Upper lobe of left lung (tissue), 6 donors: ENCODE measurements at places on chromosomes 12 and 14. TPM values are rescaled to one million over a fixed set of nuclear protein-coding genes. Genes with fewer than 3 reads are reported as not detected.

The FERMT2 gene
- total RNA-seq: 102 TPM

The SCNN1A gene
- 320 TPM for total RNA-seq

The KRT71 gene
- total RNA-seq: not detected

The SPTB gene
- 3.0 TPM for total RNA-seq

The APOF gene
- not detected for total RNA-seq

The KRT72 gene
- 0.11 TPM for total RNA-seq

The SPX gene
- total RNA-seq: not detected

The ZNF891 gene
- total RNA-seq: 4.7 TPM

- no peak for DNase-seq
- H3K27ac ChIP-seq: no peak overlapping the region
- no peak overlapping the region for H3K4me3 ChIP-seq
- H3K4me1 ChIP-seq: peaks cover 16% of the 10 kb centered on the region
- no peaks in the 10 kb centered on the region for H3K27me3 ChIP-seq
Observed at GRCh38 chr12:69497308-69498026, 27.3 kb downstream of the FRS2 start.

GRCh38 chr14:25588751-25589150 is 538.8 kb upstream of the STXBP6 start:
- H3K36me3 ChIP-seq: no peaks in the 10 kb centered on the region
- no peak for DNase-seq
- H3K27me3 ChIP-seq: no peaks in the 10 kb centered on the region
- H3K4me3 ChIP-seq: no peak overlapping the region

DNA sequence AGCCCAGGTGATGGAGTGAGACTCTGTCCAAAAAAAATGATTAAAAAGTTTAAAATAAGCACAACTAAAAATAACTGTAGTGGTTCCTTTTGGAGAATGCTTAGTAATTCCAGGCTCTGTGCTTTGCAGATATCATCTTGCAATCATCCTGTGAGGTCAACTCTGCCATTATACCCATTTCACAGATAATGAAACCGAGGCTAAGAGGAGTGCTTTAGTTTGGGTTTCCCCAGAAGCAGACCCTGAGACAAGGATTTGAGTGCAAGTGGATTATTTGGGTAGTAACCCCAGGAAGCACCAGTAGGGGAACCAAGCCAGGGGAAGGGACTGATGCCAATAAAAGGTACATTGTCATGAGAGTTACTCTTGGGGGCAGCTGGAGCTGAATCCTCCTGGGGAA is 44.7 kb downstream of the RIN3 start:
- DNase-seq: no peak
- no peak overlapping the region for H3K27ac ChIP-seq
- no peaks in the 10 kb centered on the region for H3K27me3 ChIP-seq
- H3K4me3 ChIP-seq: no peak overlapping the region
- H3K4me1 ChIP-seq: peaks cover 8% of the 10 kb centered on the region

DNA sequence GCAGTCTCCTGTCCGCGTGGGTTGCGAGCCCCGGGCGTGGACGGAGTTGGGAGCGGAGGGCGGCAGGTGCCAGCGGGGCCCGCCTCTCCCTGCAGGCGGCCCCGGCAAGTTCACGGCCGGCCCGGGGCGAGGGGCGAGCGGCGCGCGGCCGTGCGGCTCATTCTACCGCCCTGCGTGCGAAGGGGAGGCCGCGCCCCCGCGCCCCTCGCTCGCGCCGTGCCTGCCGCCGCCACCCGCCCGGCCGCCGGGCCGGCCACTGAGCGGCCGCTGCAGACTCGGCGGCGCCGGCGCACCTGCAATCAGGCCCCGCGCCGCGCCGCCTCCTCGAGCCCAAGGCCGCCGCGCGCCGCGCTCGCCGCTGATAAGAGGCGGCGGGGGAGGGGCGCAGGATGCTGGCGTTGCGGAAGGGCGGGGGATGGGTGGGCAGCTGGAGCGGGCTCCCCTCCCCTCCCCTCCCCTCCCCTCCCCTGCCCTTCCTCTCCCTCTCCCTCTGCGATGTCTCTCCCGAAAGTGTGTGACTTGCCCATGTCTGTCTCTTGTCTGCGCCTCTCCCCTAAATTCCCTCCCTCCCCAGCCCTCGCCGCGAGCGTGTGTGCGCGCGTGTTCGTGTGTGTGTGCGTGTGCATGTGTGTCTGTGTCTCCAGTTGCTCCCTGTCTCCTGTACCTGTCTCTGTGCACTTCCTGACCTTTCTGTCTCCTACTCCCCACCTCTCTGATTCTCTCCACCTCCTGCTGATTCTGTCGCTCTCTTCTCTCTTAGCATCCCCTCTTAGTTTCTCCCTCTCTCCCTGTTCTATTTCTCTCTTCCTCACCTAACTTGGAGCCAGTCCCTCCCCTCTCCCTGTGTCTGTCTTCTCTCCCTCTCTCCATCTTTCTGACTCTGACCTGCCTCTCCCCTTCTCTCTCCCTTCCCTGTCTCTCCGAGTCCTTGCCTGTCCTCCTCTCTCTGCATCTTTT is 768.1 kb upstream of the TBX3 start:
- no peaks in the 10 kb centered on the region for H3K36me3 ChIP-seq
- H3K27me3 ChIP-seq: no peaks in the 10 kb centered on the region
- H3K4me1 ChIP-seq: peaks cover 15% of the 10 kb centered on the region
- H3K4me3 ChIP-seq: peak overlapping the region; percentile 38

- DNase-seq: no peak
- no peaks in the 10 kb centered on the region for H3K36me3 ChIP-seq
- no peaks in the 10 kb centered on the region for H3K4me1 ChIP-seq
Observed at GRCh38 chr12:19199332-19199731, 69.8 kb downstream of the PLEKHA5 start.

DNA sequence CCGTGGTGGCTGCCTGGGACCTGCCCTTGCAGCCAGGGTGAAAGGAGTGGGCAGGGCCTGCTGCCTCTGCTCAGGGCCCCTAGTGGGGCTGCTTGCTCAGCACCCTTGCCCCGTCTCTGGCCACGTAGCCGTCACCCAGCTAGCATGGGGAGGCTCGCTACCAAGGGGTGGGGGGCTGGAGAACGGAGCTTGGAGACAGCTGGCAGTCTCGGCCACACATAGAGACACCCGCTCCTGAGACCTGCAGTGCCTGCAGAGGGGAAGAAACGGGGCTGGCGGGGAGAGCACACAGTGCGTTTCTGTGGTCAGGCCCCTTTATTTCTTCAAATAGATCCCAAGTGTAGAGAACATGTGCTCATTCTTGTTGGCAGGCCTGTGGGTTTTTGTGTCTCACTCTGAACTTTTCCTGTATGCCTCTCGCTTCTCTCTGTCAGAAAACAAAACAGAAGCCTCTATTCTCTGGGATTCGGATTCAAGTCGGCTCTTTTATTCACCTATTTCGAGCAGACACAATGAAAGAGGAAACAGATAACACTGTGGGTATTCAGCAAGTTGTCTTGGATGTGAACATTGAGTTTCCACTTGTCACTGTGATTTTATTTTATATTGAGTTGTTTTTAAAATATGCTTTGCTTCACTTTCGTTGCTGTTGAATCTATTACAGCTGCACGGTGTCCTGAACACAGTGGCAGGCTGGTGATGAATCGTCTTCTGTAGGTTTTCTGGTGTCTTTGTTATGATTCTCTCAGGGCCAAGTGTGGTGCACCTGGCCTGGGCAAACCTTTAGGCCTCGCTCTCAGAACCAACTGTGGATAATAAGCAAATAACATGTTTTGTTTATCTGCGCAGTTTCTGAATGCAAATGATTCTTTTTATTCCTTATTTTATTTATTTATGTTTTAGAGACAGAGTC is 26.5 kb downstream of the PACS2 start:
- no peak overlapping the region for H3K4me3 ChIP-seq
- no peaks in the 10 kb centered on the region for H3K27me3 ChIP-seq
- no peaks in the 10 kb centered on the region for H3K36me3 ChIP-seq
- peaks cover 13% of the 10 kb centered on the region for H3K4me1 ChIP-seq
- H3K27ac ChIP-seq: no peak overlapping the region

DNA sequence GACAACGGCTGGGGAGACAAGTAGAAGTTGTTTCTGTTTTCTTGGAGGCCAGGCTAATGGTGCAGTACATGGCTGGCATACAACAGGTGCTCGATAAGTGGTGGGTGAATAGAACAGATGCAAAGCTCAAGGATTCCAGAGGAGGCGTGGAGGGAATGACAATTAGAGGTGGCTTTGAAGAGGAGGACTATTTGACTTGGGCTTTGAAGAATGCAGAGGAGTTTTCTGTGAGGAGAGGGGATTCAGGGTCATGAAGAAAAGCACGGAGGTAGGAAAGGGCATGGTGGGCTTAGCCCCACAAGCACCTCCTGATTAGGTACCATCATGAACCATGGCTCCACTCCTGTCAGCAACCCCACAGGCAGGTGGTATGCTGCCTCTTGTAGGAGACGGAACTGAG is 142.3 kb downstream of the RBM19 start:
- peaks cover 10% of the 10 kb centered on the region for H3K36me3 ChIP-seq
- no peak for DNase-seq
- no peaks in the 10 kb centered on the region for H3K27me3 ChIP-seq
- H3K27ac ChIP-seq: no peak overlapping the region
- no peaks in the 10 kb centered on the region for H3K4me1 ChIP-seq

- H3K4me1 ChIP-seq: no peaks in the 10 kb centered on the region
- no peak overlapping the region for H3K4me3 ChIP-seq
- H3K36me3 ChIP-seq: no peaks in the 10 kb centered on the region
- no peak overlapping the region for H3K27ac ChIP-seq
- H3K27me3 ChIP-seq: no peaks in the 10 kb centered on the region
- DNase-seq: no peak
Observed at GRCh38 chr14:59755409-59756135, 115.0 kb downstream of the RTN1 start.

GRCh38 chr12:57984629-57985151 is 43.3 kb downstream of the ATP23 start:
- no peak overlapping the region for H3K4me3 ChIP-seq
- no peaks in the 10 kb centered on the region for H3K27me3 ChIP-seq
- no peaks in the 10 kb centered on the region for H3K4me1 ChIP-seq
- peak; percentile 26 for DNase-seq

- H3K27ac ChIP-seq: no peak overlapping the region
- DNase-seq: no peak
- no peaks in the 10 kb centered on the region for H3K27me3 ChIP-seq
- no peaks in the 10 kb centered on the region for H3K36me3 ChIP-seq
- no peak overlapping the region for H3K4me3 ChIP-seq
Observed at GRCh38 chr14:56379956-56380355, 199.6 kb upstream of the TMEM260 start.

DNA sequence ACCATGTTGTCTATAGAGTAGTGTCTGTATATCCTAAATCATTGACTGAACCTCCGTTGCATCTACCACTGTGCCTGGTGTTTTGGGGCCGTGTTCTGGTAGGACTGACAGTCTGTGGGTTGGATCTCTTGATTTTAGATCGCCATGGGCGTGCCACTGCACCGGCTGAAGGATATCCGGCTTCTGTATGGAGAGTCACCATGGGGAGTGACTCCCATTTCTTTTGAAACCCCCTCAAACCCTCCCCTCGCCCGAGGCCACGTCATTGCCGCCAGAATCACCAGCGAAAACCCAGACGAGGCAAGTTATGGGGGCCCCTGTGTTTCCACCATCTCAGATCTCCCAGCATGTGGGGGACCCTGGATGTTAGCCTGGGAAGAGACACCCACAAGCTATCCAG is 69.1 kb downstream of the ACACB start:
- no peak overlapping the region for H3K4me3 ChIP-seq
- H3K36me3 ChIP-seq: peaks cover 13% of the 10 kb centered on the region
- H3K27me3 ChIP-seq: no peaks in the 10 kb centered on the region
- H3K4me1 ChIP-seq: no peaks in the 10 kb centered on the region
- DNase-seq: no peak

- no peaks in the 10 kb centered on the region for H3K4me1 ChIP-seq
- no peaks in the 10 kb centered on the region for H3K36me3 ChIP-seq
- no peak overlapping the region for H3K4me3 ChIP-seq
- H3K27me3 ChIP-seq: no peaks in the 10 kb centered on the region
Observed at GRCh38 chr12:100512692-100513091, 39.0 kb downstream of the NR1H4 start.

GRCh38 chr14:44803239-44803905 is 158.4 kb downstream of the KLHL28 start:
- H3K4me3 ChIP-seq: no peak overlapping the region
- H3K36me3 ChIP-seq: no peaks in the 10 kb centered on the region
- H3K27ac ChIP-seq: no peak overlapping the region
- no peak for DNase-seq

- H3K4me1 ChIP-seq: no peaks in the 10 kb centered on the region
- H3K27ac ChIP-seq: no peak overlapping the region
- H3K36me3 ChIP-seq: no peaks in the 10 kb centered on the region
- no peak for DNase-seq
- no peak overlapping the region for H3K4me3 ChIP-seq
Observed at GRCh38 chr12:29133680-29134079, 15.4 kb upstream of the FAR2 start.

- no peak for DNase-seq
- no peaks in the 10 kb centered on the region for H3K36me3 ChIP-seq
- no peaks in the 10 kb centered on the region for H3K27me3 ChIP-seq
- H3K27ac ChIP-seq: no peak overlapping the region
- H3K4me1 ChIP-seq: peaks cover 4% of the 10 kb centered on the region
Observed at GRCh38 chr14:64844272-64844671, 35.4 kb downstream of the SPTB start.

GRCh38 chr12:129211862-129212630 is 358.8 kb downstream of the GLT1D1 start:
- no peaks in the 10 kb centered on the region for H3K4me1 ChIP-seq
- no peaks in the 10 kb centered on the region for H3K27me3 ChIP-seq
- no peak overlapping the region for H3K27ac ChIP-seq
- H3K36me3 ChIP-seq: no peaks in the 10 kb centered on the region

- H3K27me3 ChIP-seq: no peaks in the 10 kb centered on the region
- no peak for DNase-seq
- no peak overlapping the region for H3K4me3 ChIP-seq
- no peak overlapping the region for H3K27ac ChIP-seq
- no peaks in the 10 kb centered on the region for H3K36me3 ChIP-seq
- H3K4me1 ChIP-seq: no peaks in the 10 kb centered on the region
Observed at GRCh38 chr14:29274890-29275596, 508.5 kb downstream of the FOXG1 start.

- no peaks in the 10 kb centered on the region for H3K27me3 ChIP-seq
- no peaks in the 10 kb centered on the region for H3K36me3 ChIP-seq
- no peak for DNase-seq
- H3K27ac ChIP-seq: no peak overlapping the region
Observed at GRCh38 chr14:71163842-71164629, 256.8 kb downstream of the PCNX1 start.

GRCh38 chr12:47651368-47652254 is 54.2 kb downstream of the RPAP3 start:
- no peak overlapping the region for H3K4me3 ChIP-seq
- peaks cover 9% of the 10 kb centered on the region for H3K4me1 ChIP-seq
- H3K27ac ChIP-seq: no peak overlapping the region
- H3K36me3 ChIP-seq: no peaks in the 10 kb centered on the region
- DNase-seq: peak; percentile 80

DNA sequence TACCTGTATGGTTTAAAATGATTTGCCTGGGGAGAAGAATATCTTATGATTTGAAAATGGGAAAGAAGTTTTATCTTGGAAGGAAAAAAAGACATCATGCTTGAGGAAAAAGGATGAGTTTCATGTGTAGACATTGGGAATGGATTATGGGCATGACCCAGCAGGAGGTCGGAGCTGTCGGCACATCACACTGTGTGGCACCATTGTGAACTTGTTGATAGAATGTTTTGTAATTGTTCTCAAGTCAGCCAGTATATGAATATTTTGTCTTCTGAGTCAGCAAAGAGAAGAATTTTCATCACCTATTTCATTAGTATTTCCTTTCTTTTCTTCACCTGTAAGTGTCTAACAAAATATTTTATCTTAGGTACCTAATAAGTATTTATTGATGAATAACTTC is 60.0 kb upstream of the HMGA2 start:
- H3K4me1 ChIP-seq: no peaks in the 10 kb centered on the region
- no peak for DNase-seq
- no peak overlapping the region for H3K4me3 ChIP-seq
- H3K27me3 ChIP-seq: no peaks in the 10 kb centered on the region

- H3K27ac ChIP-seq: no peak overlapping the region
- no peak for DNase-seq
- H3K4me1 ChIP-seq: no peaks in the 10 kb centered on the region
- no peaks in the 10 kb centered on the region for H3K36me3 ChIP-seq
- H3K27me3 ChIP-seq: no peaks in the 10 kb centered on the region
- H3K4me3 ChIP-seq: no peak overlapping the region
Observed at GRCh38 chr14:30264161-30264560, 294.8 kb upstream of the G2E3 start.
